ENCODE measurements at places on chromosomes 7 and 10.

- DNase-seq, result no peak
Observed at GRCh38 chr10:97618285-97618684, 15.0 kb downstream of the MORN4 start.

- no peak for DNase-seq
Observed at GRCh38 chr10:119398996-119399395, 143.5 kb downstream of the RGS10 start.

DNA sequence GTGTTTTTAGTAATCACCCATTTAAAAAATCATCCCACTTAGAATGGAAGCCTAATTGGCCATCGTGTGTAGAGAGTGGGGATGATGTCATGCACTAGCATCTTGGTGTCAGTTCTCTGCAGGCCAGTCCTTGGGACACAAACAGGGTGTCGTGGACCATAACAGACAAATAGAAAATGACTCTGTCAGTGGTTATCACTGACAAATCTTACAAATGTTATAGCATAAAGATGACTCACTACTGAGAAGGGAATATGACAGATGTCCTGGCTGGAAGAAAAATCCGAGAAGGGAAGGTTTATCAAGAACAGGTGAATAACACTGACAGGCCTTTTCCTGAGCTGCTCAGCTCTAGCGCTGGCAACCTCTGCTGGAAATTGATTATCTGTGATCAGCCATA lies 10.6 kb downstream of the CABCOCO1 start:
- no peak for DNase-seq

DNA sequence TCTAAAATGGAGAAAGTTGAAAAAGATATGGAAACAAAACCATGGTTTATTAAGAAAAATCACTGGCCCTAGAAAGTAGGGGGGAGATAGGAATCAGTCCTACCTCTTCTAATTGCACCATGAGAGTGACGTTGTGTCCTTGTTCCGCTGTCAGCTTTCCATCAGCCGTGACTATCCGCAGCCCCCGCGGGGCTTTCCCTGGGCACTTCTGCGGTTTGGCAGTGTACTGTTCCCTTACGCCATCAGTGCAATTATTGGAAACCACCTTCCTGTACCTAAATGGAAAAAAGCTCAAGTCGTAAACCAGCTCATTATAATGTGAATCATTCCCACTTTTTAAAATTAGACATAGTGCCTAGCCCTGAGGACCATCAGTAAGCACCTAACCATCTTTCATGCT lies 512.2 kb downstream of the SORCS1 start:
- DNase-seq, result no peak

- no peak for DNase-seq
Observed at GRCh38 chr10:88728107-88728763, 22.2 kb downstream of the LIPK start.

DNA sequence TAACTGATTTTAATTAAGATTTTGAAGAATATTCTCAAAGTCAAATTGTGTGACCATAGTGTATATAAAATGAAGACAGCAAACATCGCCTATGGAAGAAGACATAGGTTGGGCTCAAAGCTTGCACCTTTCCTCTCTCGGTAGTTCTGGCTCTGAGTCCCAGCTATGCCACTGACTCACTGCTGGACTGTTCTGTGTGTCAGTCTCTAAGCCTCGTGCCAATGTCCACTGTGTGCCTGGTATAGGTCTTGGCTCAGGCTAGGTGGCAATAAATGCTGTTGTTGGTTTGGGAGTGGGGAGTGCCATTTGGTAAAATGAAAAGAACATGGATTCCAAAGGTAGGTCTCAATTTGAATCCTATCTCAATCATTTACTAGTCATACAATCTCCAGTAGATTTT lies 137.5 kb upstream of the RHEB start:
- DNase-seq, result no peak

- DNase-seq, result no peak
Observed at GRCh38 chr7:22549051-22549450, 49.1 kb upstream of the STEAP1B start.

- DNase-seq, result no peak
Observed at GRCh38 chr10:1657479-1657878, 79.8 kb downstream of the ADARB2 start.

GRCh38 chr7:92809397-92809759 lies 27.0 kb downstream of the CDK6 start:
- no peak for DNase-seq

DNA sequence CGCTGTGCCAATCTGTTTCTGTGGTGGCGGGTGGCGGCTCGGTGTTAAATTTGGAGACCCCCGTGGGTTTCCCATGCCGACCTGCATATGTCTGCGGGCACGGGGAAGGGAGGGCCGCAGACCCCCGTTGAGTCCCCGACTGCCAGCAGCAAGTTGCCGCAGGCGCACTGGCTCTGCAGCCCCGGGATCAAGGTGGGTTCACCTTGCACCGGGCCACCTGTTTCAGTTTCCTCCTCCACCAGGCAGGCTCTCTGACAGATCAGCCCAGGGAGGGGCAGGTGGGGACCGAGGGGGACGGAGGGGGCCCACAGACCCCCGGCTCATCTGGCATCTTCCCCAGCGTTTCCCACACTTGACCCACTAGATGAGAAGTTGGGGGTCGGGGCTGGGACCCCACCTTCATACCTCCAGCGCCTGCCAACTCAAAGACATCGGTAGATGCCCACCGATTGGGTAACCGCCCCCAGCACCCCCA lies 95.9 kb downstream of the CUX1 start:
- no peak for DNase-seq

- DNase-seq, result no peak
Observed at GRCh38 chr10:45453639-45454255, 79.7 kb downstream of the ALOX5 start.

DNA sequence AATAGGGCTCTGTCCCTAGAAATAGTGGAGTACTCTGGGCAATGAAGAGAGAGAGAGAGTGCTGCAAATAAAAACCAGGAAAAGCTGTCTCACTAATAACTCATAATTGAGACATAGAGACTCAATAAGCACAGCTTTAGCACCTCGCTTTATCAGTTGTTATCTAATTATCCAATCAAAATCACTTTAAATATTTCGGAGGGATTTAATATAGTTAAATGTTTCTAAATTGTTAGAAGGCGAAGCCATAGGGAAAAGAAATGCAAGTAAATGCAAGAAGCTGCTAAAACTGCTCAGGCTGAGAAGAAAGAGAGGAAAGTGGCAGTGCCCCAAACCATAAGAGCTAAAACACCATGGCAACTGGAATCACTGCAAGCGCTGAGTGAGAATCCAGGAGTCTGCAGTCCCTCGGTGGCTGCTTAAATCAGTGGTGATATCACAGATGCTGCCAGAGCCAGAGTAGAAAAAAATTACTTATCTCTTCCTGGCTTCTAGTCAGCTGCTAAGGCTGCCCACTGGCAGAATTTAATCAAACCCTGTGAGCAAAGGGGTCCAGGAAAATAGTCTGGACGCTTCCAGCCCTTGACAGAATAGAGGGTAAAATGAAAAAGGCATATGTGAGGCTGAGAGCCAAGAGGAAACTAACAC lies 150.4 kb upstream of the CHRM2 start:
- no peak for DNase-seq

DNA sequence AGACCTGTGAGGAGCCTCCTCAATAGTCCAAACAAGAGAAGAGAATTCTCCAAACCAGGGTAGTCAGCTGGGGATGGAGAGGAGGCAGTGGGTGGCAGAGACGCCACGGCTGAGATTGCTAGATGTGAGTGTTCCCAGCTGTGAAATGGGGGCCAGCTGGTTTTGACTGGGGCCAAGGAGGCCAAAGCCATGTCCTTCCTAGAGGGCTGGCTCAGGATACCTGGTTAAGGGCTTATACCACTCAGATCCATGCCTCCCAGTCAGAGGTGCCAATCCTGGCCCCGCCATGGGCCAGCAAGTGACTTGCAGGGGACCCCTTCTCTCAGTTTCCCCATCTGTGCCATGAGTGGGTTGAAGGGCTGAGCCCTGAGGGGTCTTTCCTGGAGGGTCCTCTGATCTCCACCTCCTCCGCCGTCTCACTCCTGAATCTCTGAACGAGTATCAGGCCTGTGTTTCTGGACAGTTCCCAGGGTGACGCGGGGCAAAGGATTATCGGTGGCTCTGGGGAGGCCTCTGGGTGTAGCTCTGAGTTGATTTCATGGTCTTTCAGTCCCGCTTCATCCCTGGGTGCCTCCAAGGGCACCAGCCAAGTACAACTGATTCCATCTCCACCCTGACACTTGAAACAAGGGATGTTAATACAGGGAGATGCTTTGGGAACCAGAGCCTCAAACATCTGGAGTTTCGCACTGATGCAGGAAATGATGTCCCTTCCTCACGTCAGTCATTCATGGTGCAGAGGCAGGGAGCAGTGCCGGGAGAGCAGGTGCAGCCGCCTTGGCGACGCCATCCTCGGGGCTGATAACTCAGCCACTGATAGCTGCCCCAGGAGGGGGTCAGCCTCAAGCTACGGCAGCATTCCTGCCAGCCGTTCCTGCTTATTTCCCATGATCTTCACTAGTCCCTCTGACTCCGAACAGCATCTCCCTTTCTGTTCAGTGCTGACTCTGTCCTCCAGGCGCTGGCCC lies 126.7 kb downstream of the RGS10 start:
- DNase-seq, result no peak

Data from stimulated activated CD8-positive, alpha-beta memory T cell treated with anti-CD3 and anti-CD28 coated beads, Interleukin-7, amount 100 ng/mL, for 4 hours (primary cell).